Hematopoietic multipotent progenitor cell treated with erythropoietin and hydrocortisone succinate and interleukin-3 and kit ligand, for 8 days (in vitro differentiated cells): ENCODE measurements at places on chromosomes 3 and 15.

DNA sequence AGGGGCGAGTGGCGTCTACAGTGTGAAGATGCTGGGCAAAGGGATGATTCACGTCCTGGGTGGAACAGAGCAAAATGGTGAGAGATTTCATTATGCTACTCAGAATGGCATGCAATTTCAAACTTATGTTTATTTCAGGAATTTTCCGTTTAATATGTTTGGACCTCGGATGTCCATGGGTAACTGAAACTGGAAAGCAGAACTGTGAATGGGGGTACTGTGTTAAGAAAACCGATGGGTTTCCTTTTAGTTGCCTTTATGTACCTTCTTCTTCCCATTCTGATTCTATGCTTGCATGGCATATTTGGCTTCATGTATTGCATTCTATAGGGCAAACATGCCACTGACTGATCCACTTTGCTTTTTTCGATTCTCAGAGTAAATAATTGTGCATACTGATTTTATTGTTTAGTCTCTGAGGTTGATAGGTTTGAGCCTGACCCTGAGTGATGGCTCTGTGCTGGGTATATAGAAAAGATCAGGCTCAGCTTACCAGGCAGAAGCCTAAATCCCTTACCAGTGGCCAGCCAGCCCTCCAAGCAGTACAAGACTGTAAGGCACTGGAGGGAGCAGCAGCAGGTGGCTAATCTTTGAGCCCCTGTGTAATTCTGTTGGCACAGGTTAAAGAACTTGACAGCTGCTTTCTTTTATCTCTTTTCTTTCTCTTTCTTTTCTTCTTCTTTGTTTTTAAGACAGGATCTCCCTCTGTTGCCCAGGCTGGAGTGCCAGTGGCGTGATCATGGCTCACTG, 4.5 kb downstream of the QTRT2 start:
- no peak for DNase-seq

DNA sequence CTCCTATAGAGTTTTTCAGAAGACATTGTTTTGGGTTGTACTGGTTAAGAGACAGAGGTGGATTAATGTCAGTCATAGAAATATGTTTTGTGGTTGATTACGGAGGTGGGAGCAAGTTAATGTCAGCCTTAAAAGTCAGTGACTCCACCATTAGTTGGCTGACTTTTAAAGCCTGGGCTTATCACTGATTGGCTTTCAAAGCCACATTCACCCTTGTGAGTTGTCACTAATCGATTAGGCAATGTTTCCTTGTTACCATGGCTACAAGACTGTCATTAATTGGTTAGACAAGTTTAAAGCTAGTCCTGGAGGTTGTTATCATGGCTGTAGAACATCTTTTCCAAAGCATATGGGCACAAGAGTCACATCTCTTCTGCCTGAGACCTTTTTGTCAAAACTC, 73.0 kb downstream of the NEO1 start:
- no peak for DNase-seq

GRCh38 chr3:112116748-112117186, 16.3 kb downstream of the GCSAM start:
- no peak for DNase-seq

DNA sequence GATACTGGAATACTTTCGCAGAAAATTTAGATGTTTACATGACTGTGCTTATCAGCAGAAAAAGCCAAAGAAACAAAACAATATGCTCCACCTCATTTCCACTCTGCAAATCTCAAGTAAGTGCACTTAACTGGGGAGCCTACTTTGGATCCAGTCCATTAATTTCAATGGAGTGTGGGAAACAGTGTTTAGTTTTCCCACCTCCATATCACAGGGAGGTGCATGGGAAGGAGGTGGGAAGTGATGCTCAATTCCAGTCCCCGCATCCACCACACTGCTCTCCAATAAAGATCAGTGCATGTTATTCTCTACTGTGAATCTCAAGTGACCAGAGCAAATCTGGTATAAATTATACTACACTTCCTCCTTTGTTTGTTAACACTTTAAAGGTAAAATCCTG, 2.9 kb downstream of the NEDD4 start:
- no peak for DNase-seq

GRCh38 chr3:37161351-37161750, 13.0 kb downstream of the LRRFIP2 start:
- no peak for DNase-seq
